Nephron progenitor cell (in vitro differentiated cells): ENCODE measurements at places on chromosomes 5 and 9.

DNA sequence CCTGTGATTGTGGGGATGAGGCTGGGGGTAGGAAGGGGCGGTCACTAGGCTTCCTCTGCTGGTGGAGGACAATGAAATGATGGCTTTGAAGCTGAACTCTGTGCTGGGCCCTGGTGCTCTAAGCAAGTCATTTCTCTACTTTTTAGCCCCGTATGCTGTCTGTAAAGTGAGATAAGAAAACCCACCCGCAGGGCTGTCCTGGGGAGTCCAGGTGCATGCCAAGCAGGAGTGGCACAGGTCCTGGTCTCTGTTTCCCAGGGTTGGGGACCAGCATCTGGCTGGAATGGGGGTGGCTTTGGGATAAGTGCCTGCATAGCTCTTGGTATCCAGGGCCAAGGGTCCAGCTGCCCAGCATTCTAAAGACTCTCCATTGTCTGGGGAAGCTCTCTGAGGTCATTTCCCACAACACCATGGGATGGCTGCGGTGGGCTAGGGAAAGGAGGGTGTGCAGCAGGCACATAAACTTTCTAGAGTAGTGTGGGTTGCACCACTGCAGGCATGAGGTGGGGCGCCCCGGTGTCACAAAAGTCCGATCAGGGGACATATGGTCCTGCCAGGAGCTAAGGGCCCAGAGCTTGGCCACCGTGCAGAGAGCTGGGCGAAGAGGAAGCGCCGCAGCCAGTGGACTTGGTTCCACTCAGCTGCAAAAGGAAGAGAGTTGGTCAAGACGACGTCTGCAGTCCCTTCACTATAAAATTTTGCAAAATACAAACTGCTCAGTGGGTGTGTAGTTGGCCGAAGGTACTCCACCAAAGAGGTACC lies 25.6 kb upstream of the GTF3C5 start:
- DNase-seq, result no peak

DNA sequence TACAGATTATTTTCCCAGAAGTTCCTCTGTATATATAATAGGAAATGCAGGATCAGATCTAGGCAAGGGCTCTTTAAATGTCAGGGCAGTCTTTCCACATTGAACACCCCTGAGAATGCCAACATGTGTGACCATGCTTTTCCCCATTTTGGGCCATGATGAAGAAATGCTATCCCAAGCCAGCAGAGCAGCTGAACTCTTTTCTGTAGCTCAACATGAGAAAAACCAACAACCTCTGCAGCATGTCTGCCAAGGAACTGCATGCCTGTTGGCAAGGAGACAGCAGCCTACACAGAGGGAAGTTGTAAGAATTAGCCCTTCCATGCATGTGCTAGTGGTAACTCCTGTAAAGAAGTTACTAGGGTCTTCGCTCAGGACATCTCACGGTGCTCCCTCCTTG lies 9.5 kb upstream of the IFNK start:
- no peak for DNase-seq

GRCh38 chr5:61966997-61967396 lies 339.0 kb upstream of the KIF2A start:
- DNase-seq, result no peak

GRCh38 chr9:6759185-6759977 lies 1.6 kb downstream of the KDM4C start:
- no peak for DNase-seq

DNA sequence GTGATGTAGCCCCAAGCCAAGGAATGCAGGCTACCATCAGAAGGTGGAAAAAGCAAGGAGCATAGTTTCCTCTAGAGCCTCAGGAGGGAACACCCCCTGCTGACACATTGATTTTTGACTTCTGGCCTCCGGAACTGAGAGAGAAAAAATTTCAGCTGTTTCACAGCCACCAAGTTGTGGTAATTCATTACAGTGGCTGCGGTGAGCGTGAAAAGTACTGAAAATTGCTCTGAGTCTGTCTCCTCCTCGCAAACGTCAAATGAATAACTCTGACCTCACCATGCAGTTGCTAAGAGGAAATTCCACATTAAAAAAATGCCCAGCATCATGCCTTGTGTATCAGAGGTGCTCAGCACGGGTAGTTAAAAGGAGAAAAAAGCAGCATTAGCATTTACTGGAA lies 277.9 kb upstream of the MSX2 start:
- no peak for DNase-seq
